CD8-positive, alpha-beta T cell (primary cell): ENCODE measurements at places on chromosomes 7 and 10.

DNA sequence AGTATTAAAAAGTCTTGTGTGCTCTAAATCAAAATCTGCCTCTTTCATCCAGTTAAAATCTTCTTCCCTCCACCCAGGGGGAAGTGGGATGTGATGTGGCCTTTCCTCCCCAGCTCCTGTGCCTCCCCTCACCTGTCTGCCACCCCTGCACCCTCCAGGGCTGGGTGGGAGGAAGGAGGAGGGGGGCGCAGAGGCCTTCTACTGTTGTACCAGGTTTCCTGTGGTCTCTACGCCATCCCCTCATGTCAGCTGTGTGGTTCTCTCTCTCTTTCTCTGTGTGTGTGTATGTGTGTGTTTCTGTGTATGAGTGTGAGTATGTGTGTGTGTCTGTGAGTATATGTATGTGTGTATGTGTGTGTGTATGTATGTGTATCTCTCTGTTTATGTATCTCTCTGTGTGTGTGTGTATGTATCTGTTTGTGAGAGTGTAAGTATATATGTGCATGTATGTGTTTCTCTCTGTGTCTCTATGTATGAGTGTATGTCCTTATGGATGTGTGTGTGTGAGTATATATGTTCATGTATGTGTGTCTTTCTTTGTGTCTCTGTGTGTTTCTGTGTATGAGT lies 45.5 kb upstream of the C10orf71 start:
- DNase-seq = no peak

- no peak for DNase-seq
Observed at GRCh38 chr10:97109547-97109946, 76.2 kb downstream of the SLIT1 start.

GRCh38 chr10:78774999-78775711 lies 293.6 kb upstream of the ZMIZ1 start:
- no peak for DNase-seq

DNA sequence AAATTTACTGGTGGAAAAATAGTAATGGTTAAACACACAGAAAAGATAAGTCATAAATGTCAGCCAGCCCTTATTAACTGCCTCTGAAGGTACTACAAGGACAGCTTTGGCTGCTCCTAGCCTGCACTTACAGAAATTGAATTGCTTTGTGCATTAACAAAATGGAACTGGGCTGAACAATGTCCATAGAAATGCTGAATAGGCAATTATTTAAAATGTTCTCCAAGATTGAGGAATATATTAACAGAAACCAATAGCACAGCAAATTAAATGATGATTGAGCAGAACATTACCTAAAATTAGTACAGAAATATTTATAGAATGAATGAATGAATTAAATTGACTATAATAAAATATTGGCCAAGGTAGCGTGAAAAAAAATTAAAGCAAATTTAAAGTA lies 42.4 kb upstream of the AGMO start:
- DNase-seq = no peak

GRCh38 chr10:97531401-97531986 lies 32.8 kb downstream of the UBTD1 start:
- DNase-seq = no peak

- no peak for DNase-seq
Observed at GRCh38 chr10:88471899-88472298, 111.2 kb downstream of the RNLS start.
